ENCODE measurements at places on chromosomes 11 and 22.

DNA sequence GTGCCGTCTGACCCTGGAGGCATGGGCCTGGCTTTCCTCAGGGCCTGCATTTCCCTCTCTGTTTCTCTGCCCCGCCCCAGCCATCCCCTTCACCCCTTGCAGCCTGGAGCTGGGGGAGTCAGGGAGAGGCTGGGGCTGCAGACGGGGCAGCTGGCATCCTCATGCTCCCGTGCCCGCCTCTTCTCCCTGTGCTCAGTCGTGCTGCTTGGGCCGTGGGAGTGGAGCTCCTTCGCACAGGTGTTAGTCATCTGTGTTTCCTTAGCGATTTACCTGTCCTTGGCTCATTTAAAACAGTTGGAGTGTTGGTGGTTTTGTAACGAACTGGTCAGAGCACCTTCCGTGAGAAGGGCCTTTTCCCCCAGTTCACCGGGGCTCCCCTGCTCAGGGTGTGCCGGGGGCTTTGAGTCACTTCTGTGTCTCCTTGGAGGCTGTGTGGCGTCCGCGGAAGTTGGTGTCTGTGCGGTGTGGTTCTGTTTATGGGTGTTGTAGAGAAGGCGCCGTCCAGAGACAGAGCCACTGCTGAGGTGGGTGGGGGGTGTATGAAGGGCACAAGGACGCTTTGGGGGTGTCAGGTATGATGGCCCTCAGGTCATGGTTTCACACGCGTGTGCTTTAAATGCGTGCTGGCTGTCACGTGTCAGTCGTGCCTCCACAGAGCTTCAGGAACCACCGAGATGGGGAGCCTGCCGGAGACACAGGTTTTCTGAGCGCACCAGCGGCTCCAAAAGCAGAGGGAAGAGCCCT, 19.5 kb downstream of the BRSK2 start:
- no peak for DNase-seq

DNA sequence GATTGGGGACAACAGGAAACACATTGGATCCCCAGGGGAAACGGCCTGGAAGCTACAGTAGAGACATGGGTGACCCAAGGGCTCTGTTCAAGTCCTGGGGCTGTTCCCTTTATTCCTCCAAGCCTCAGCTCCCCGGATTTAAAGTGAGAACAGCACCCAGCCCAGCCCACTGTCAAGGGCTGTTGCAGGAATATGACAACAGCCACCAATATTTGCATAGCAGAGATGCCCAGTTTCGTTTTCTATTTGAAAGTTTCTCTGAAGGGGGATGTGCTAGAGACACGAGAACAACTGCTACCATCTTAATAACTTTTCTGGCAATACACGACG, 81.1 kb upstream of the WNT7B start:
- DNase-seq = no peak

GRCh38 chr11:74090701-74091100, 80.1 kb downstream of the C2CD3 start:
- DNase-seq = no peak

DNA sequence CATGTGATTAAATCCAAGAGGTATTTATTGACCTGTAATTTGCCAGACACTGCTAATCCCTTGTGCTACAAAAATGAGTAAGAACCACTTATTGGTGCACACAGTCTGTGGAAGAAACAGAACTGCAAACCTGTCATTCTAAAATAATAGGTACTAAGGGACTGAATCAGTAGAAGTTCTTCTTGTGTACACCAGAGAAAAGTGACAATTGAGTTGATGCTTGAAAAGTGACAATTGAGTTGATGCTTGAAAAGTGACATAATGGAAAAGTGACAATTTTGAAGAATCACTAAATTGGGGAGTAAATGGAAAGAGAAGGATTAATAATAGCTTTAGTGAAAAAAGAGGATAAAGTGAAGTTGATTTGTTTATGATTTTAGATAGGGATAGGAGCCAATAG, 56.4 kb downstream of the DKK3 start:
- no peak for DNase-seq

DNA sequence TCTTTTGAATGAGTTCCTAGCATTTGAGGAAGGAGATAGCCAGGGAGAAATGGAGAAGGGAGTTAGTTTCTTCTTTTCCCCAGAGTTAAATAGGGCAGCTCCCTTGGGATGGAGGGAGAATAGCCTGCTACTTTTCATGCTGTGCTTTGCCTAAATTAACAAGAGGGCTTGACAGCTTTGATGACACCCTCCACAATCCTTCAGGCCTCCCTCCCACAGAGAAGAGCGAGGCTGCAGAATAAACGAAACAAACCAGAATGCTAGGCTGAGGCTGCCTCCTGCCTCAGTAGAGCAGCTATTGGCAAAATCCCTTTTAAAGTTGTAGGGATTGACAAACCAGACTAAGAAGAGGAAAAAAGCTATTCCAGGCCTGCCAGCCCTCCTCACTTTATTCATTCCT, 94.6 kb downstream of the C11orf58 start:
- no peak for DNase-seq

- no peak for DNase-seq
Measured at GRCh38 chr11:114192841-114193389, 103.3 kb upstream of the NNMT start.

GRCh38 chr22:24954114-24954463, 1.6 kb downstream of the KIAA1671 start:
- no peak for DNase-seq

DNA sequence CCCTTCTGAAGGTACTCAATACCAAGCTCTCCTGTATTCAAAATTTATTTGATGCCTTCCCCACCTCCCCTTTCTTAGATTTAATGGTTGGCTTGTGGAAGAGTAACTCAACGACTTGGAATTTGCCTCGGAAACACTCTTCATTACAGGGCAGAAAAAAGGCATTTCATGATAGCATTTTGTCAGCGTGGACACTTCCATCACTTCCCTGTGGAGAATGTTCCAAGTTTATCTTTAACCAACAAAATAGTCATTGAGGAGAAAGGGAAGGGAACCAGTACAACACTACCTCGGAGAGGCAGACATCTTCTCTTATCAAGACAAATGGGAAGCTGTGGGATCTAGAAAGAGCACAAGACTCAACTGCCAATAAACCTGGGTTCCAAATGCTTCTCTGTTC, 177.2 kb upstream of the MTMR2 start:
- DNase-seq = no peak

GRCh38 chr11:34234086-34234740, 123.6 kb downstream of the ABTB2 start:
- peak; percentile 42 for DNase-seq

GRCh38 chr22:38832005-38832978, 11.5 kb downstream of the NPTXR start:
- no peak for DNase-seq

DNA sequence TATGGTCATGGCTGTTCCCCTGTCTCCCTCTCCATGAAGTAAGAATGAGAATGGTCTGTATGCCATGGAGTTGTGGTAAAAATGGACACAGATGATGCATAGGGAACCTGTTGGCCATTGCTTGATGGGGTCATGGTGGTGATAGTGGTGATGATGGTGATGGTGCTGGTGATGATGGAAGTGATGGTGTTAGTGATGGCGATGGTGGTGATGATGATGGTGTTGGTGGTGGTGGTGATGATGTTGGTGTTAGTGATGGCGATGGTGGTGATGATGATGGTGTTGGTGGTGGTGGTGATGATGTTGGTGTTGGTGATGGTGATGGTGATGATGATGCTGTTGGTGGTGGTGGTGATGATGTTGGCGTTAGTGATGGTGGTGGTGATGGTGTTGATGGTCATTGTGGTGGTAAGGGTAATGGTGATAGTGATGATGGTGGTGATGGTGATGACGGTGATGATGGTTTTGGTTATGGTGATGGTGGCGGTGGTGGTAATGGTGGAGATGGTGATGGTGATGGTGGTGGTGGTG, 5.1 kb upstream of the CACNA1I start:
- DNase-seq = no peak

DNA sequence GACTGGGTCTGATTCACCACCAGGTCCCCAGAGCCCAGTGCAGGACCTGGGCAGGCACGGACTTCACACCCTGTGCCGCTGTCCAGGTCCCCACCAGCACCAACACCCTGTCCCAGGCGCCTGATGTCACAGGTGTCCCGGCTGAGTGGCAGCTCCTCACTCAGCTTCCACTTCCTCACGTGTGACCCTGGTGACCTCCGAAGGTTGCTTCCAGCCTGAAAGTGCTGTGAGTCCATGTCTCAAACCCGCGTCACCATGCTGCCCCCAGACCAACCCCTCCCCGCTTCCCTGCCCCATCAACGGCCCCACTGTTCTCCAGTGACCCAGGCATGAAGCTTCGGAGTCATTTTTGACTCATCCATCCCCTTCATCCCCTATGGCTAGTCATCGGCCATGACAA, 25.7 kb upstream of the PICK1 start:
- DNase-seq = no peak

DNA sequence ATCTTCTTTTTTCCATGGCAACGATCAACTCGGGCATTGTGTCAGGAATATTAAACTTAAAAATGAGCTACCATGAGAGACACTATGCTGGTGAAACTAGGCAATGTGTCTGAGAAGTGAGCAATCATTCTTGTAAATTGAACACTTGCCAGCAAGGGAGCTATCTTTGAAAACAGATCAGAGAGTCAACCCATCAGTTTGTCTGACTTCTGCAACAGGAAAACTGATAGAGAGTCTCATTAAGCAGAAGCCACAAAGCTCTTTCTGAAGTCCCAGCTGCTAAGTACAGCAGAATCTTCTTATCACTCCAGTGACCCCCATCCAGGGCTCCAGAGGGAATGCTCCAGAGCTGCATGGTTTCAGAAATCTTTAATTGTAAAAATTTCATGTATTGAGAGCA, 114.7 kb downstream of the MSANTD4 start:
- no peak for DNase-seq

- no peak for DNase-seq
Measured at GRCh38 chr11:13376402-13376801, 86.6 kb downstream of the BTBD10 start.

GRCh38 chr11:45262900-45263299, 23.2 kb downstream of the SYT13 start:
- DNase-seq = no peak

GRCh38 chr11:118662401-118663271, 16.8 kb downstream of the TREH start:
- no peak for DNase-seq

DNA sequence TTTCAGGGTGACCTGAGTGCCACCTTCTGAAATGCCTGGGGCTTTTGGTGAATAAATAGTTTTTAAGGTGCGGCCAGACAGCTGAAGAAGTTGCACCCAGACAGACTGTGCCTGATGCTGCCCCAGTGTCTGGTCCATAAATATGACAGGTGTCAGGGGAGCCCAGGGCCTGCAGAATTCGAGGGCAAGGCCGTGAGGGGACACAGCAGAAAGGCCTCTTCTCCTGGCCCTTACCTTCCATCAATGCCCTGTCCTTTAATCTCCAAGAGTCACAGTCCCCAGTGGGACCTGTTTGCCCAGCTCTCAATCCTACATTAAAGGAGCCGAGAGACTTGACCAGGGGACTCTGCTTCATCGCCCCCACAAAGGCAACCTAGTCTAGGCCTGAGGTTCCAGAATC, 45.7 kb downstream of the NAT10 start:
- DNase-seq = no peak

- no peak for DNase-seq
Measured at GRCh38 chr11:113977071-113977490, 2.2 kb downstream of the HTR3A start.

DNA sequence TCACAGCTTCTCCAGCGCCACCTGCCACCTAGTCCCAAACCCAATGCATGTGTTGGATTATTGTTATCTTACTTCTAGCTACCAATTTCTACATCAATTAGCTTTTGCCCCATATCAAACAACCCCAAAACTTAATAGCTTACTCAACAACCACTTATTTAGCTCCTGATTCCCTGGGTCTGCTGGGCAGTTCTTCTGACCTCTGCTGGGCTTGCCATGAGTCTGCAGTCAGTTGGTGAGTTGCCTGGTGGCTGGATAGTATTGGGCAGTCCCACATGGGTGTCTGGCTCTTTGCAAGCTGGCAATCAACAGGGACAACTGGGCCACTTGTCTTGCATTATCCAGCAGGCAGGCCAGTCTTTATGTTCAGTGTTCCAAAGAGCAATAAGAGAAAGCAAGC, 13.6 kb upstream of the MS4A15 start:
- DNase-seq = no peak

GRCh38 chr22:25331050-25331449, 111.6 kb downstream of the CRYBB2 start:
- no peak for DNase-seq

GRCh38 chr22:50470491-50470890, 4.3 kb downstream of the SBF1 start:
- peak; percentile 49 for DNase-seq

GRCh38 chr11:110432713-110433392, 3.1 kb downstream of the FDX1 start:
- no peak for DNase-seq

DNA sequence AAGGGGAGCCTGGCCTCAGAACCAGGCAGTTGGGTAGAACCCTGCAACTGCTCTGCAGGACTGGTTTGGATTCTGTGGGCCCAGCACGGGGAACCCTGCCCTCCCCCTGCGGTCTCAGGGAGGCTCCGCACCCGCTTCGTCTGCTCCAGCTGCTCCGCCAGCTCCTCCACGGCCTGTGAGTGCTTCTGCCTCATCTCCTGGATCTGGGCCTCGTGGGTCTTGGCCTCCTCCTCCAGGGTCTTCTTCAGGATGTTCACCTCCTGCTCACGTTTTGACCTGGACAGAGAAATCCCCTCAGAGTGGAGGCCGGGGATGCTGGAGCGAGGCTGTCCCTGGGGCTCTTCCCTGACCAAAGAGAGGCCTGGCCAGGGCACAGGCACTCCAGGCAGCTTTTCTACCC, 41.9 kb downstream of the APOL1 start:
- no peak for DNase-seq

DNA sequence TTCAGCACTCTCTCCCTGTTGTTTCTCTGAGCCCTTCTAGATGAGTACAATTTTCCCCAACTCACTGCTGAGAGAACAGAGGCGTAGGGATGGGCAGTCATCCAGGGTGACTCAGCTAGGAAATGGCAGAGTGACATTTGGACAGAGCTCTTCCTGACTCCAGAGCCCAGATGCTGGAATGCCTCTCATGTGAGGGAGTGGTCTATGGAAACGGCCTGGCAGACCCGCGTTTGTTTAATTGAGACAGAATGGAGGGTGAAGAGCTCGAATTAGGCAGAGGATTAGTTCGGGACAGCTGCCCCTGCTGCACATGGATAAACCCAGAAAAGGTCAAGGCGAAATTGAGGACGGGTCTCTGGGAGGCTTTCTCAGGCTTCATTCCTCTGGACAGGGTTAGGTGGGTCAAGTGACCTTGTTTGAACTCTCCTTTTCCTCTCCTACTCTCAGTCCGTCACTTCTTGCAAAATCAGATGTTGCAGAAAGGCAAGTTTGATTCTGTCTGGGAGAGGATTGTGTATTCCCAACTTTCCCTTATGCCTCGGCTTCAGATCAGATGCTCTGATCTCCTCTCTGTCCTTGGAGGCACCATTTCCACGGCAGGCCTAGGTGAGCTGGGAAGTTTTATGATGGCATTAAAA, 7.6 kb upstream of the LMO2 start:
- DNase-seq = no peak

DNA sequence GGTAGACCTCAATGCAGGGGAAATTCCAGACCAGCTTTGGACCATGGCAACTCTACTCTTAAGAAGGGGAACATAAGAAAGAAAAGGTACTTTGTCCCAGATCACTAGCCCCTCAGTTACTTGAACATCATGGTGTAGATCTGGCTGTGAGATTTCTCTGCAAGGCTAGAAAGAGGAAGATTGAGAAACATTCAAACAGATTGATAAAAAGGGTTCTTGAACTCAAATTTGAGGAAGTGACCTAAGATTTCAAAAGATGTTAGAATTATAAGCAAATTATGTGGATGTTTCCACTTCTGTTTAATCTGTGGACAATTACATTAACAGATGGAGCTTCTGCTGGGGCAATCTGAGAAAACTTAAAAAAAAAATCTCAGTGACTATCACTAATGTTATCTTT, 21.8 kb upstream of the UPB1 start:
- DNase-seq = no peak

- DNase-seq = no peak
Measured at GRCh38 chr11:10323793-10324170, 18.9 kb downstream of the ADM start.
